ENCODE measurements at places on chromosomes 2 and 18.

DNA sequence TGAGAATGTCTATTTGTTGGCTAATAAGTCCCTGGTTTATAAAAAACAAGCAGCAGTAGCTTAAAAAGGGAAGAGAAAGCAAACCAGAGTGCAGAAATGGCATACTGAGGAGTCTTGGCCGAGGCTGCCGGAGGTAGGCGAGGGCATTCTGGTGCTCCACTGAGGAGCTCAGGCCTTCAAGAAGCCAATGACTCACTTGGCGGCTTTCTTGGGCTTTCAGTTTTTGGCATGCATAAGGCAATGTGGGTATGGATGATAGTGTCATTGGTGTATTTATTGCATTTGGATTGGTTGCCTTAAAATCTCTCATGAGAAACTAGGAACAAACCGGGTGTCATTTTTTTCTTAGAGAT is 119.6 kb upstream of the ARL5A start:
- peak; percentile 33 for DNase-seq

DNA sequence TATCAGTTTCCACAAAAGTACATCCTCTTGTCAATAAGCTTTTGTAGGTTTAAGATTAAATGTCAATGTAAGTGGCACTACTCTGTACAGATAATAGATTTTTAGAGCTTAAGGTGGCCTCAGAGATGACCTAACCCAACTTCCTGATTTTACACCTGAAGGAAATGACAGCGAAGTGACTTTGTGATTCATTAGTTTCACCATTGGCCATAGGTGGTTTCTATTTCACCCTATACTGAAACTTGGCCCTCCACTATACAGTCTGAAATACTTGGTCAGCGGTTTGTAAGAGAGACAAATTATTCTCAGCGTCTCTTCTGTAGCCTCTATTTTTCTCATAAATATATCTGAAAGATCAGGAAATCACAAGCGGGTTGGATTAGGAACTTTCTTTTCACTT is 330.4 kb upstream of the FAM98A start:
- DNase-seq: no peak

GRCh38 chr2:108288534-108289106 is at the start of gene SULT1C2:
Gene SULT1C2 (plus strand): TSS chr2:108288895. CDS start chr2:108293668, 4,773 bp downstream.
- no peak for DNase-seq

DNA sequence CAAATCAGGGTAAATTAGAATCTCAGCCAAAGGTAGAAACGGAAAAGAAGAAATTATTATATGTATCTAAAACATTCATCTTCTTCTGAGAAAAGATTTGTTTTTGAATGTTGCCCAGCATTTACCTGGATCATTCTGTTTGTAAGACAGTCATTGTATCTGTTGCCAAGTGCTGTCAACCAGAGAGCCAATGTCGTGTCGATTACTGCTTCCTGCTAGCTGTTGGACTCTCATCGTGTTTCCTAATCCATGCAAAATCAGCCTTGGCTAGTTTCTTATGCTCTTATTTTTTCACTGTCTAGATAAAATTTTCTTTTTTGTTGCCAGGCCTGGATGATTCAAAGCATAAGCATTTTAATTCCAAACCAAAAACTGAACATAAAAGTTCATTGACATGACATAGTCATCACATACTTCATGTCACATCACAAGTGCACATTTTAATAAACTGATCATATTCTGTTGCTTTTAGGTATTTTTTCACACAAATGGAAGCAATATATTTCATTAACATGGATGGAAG is 202.3 kb downstream of the KCNH7 start:
- no peak for DNase-seq

Data from AG20443 (cell line).